ENCODE measurements at places on chromosomes 6 and 20.

- no peak for DNase-seq
These were observed 45.6 kb downstream of the TAF8 start for GRCh38 chr6:42095776-42096541.

DNA sequence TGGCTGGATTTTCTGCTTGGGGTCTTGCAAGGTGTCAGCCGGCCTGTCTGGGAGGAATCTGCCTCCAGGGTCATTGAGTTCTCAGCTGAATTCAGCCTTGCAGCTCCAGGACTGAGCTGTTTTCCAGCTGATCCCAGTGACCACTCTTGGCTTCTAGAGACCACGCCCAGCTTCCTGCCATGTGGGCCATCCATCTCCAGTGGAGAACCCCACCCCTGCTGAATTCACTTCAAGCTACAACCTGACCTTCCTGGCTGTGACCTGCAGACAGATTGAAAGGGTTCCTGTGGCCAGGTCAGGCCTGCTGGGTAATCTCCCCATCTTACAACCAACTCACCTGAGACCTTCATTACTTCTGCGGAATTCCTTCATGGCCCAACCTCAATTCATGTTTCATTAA, 26.5 kb upstream of the SYNDIG1 start:
- no peak for DNase-seq

DNA sequence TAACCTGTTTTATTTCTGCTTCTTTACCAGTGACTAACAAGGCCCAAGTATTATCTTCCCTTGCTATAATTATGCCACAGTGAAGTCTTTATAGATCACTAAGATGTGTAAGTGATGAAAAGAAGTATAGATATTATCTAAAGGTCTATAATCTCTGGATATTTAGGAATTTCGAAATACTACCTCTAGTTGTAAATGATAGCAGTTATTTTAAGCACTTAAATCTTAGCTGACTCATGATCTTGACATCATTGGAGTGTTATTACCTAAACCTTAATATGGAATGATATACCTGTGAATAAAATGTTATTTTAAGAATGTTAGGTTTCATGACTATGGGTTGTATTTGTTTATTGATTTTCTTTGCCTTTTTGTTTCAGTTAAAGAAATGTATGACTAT, 31.5 kb downstream of the CDC40 start:
- no peak for DNase-seq

- DNase-seq = peak; percentile 93
These were observed 2.0 kb upstream of the SLC29A1 start for GRCh38 chr6:44221291-44221960.

DNA sequence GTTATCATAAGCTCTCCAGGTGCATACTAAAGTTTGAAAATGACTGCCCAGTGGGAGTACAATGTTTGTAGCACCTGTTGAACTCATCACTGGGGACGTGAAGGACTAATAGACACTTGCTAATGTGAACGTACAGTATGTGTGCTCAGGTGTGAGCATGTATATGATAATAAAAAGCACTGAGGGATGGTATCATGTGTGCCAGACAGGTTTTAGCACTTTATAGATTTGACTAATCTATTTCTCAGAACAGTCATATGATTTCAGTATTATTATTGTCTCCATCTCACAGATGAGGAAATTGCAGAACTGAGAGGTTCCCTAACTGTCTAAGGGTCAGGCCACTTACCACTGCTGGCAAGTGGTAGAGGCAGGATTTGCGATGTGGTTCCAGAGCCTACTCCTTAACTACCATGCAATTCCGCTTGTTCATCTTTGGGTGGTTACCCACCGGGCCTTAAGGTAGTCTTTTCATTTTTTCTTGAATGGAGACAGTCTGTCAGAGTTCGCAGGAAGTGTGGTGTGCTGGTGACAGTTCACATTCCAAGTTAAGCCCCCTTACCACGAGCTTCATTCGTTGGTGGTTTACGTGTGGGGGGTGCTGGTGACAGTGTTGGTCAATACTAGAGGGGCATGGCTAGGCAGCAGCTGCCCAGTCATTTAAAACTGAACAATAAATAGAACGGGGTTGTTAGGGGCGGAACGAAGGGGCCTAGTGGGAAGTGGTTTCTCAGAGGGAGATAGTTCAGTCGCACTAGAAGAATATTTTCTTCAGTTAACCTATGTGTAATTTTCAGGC, 46.8 kb downstream of the RREB1 start:
- no peak for DNase-seq

- peak; percentile 81 for DNase-seq
These were observed 89.8 kb upstream of the PAX1 start for GRCh38 chr20:21615617-21616080.

GRCh38 chr6:11008821-11009220, 35.3 kb downstream of the ELOVL2 start:
- DNase-seq = no peak

Data from activated CD4-positive, alpha-beta T cell treated with anti-CD3 and anti-CD28 coated beads, Interleukin-2, amount 10 ng/mL, durations not matched to agents 24 days and 14 days (primary cell).